ENCODE measurements at places on chromosomes 2 and 18. TPM values are rescaled to one million over a fixed set of nuclear protein-coding genes. Genes with fewer than 3 reads are reported as not detected.

ASIC4 gene
- polyA plus RNA-seq, result not detected

RGPD3 gene
- polyA plus RNA-seq, result 0.06 TPM

MYO3B gene
- polyA plus RNA-seq, result not detected

LIMS2 gene
- polyA plus RNA-seq, result 687 TPM

ANKZF1 gene
- polyA plus RNA-seq, result 12.7 TPM

HPCAL1 gene
- 46.4 TPM for polyA plus RNA-seq

RGPD4 gene
- polyA plus RNA-seq, result not detected
